ENCODE measurements at places on chromosomes 5 and 9.

- DNase-seq = no peak
These were observed 7.3 kb downstream of the UBTD2 start for GRCh38 chr5:172276214-172276613.

DNA sequence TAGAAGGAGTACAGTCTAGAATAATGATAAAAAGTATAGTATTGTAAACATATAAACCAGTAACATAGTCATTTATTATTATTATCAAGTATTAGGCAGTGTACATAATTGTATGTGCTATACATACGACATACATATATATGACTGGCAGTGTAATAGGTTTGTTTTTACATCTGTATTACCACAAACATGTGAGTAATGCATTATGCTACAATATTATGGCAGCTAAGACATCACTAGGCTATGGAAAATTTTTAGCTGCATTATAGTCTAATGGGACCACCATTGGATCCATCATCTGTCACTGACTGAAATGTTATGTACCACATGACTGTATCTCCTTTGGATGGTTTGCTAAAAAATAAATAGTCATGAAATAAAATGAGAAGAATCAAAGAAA is 530.0 kb downstream of the PRR16 start:
- DNase-seq = no peak

GRCh38 chr5:159515909-159516415 is 185.7 kb upstream of the IL12B start:
- peak; percentile 40 for DNase-seq

- peak; percentile 2 for DNase-seq
These were observed 511.5 kb downstream of the FOXD4L5 start for GRCh38 chr9:64773491-64773931.

- DNase-seq = no peak
These were observed 14.2 kb upstream of the AGGF1 start for GRCh38 chr5:77015938-77016569.

DNA sequence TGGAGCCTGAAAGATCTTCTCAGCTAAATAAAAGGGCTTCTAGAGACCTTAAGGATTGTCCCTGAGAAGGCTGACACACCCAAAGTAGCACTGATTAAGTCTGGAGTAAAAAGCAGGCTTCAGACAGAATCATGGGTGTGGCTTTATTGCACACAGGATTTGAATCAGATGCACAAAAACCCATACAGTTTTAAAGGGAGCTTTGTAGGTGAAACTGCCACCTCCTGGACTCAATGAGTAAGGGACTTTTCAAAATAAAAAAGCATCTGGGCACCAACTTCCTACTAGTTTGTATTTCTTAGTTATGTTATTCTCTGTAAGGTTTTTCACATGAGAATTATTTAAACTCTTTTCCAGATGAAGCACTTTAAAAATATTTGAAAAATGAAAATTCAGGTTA is 129.4 kb downstream of the EDIL3 start:
- no peak for DNase-seq

DNA sequence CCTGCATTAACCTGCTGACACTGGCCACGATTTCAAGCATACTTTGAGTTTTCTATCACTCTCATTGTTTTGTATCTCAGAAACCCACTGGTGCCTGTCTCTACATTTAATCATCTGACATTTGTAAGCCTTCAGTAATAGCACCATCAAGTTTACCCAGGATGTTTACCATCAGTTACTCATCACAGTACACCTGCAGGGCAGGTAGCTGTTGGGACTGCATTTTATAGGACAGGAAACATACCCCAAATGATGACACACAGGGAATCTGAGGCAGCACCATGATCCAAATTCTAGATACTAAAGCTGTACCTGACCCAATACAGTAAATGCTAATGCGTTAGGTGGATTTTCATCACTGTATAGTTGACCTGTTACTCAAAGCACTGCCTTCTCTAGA is 114.2 kb downstream of the FEM1C start:
- no peak for DNase-seq

DNA sequence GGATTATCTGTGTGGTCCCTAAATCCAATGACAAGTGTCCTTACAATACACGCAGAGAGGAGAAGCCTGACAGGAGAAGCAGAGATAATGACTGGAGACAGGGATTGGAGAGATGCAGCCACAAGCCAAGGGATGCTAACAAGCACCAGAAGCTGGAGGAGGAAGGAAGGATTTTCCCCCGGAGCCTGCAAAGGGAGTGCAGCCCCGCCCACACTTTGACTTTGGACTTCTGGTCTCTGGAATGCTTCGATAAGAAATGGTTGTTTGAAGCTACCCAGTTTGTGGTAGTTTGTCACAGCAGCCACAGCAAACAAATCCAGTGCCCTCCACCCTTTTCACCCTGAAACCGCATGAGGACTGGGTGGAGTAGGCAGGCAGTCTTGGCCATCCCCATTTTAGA is 77.2 kb upstream of the BOD1 start:
- no peak for DNase-seq

DNA sequence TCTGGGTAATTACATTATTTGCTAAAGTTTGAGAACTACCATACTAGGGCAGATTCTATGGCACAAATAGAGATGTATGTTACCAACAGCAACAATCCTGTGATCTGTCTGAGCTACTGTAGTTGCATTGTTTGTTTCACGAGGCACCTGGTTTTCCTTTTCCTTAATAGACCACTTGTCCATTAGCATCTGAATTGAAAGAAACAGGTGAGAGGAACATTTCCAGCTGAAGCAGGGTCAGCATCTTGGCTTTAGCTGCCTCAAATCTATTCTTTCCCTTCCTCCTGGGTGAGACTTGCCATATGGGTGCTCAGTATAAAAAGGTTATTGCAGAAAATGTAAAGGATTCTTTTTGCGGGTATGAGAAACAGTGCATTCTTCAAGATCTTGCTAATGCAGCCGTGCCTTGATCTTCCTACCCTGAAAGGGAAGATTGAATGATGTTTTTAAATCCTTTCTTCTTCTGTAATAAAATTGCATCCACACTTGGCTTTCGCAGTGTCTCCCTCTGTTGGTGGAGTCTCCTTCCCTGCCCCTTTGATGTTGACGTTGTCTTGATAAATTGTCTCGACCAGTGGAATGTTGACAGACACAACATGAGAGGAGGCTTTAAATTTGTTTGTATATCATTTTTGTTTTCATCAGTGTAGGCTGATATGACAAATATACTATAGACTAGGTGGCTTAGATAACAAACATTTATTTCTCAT is 118.0 kb upstream of the BRINP1 start:
- no peak for DNase-seq

DNA sequence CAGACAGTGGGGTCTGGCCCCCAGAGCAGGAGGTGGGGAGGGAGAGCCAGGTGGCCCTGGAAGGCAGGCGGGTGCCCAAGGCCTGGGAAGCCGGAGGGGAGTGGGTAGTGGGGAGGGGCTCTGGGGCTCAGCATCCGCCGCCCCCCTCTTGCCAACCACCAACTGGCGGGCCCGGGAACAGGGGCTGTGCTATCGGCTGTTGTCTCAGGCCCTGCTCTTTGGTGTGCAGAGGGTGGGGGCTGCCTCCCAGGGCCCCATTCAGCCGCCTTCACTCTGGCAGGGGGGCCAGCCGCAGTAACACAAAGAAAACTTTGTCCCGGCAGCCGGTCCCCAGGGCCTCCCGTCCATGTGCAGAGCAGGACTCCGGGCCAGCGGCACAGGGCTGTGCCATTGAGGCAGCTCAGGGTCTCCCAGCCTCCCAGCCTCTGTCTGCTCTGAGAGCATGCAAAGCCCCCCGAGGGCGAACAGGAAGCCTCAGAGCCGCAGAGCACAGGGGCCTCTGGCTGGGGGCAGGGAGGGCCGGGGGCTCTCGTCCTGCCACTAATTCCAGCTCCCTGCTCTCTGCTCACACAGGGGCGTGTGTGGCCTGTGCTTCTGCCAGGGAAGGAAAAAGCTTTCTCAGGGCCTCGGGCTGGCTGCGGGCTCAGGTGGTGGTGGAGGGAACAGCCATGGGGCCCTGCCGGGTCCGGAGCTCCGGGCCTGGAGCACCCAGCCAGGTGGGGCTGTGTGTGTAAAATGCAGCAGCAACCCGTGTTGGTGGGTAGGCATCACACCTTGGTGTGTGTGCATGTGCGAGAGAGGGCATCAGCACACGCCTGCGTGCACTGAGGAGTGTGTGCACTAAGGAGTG is 54.2 kb upstream of the NOTCH1 start:
- no peak for DNase-seq

DNA sequence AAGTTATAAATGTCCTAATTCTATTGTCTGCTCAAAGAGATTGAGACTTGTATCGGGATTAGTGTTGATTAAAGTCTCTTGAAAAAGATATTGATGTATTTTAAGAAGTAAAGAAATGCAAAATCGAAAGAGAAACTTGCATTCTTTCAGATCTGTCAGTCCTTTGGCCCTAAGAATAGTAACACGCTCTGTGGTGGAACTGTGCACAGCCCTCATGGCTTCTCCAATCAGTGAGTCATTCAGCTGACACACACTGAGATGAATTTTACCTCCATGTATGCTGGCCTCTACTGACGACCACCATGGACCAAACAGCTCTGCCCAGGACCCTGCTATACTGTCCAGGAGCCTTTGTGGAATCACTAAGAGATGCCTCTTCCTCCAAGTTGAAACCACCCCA is 232.4 kb downstream of the ESM1 start:
- DNase-seq = no peak

GRCh38 chr5:45609661-45610060 is 86.5 kb downstream of the HCN1 start:
- DNase-seq = no peak

- no peak for DNase-seq
These were observed 86.9 kb downstream of the MVB12B start for GRCh38 chr9:126413391-126414068.

GRCh38 chr9:109416135-109416706 is 81.9 kb downstream of the PTPN3 start:
- DNase-seq = no peak

DNA sequence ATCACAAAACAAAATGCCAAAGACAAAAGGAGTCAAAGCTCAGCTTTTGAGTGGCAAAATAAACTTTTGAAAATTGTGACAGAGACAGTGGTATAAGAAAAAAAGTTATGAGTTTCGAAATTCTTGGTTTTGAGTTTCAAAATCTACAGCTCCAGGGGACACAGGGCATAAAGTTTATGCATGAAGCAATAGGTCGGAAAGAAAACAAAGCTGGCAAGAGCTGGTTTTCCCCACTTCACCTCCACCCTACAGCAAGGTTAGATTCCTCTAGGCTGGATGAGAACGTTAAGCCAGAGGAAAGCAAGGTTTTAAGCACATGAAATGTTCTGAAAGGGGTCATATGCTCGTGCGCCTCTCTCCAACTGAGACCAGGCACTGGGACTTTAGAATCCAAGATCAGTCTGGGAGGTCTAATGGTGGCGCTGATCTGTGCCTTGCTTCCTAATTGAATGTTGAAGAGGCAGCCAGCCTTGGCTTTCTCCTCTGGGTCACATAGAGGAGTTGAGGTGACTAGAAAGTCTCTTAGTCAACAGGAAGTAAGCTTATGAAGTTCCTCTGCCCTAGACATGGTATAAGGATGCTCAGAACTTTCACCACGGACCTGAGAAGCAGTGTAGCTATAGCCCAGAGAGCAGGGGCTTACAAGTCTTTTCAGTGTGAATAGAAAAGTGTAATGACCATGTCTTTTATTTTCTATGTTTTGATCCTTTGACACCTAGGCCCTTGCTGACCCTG is 167.7 kb upstream of the DMAC1 start:
- no peak for DNase-seq

GRCh38 chr5:112737070-112737462 is 619 bp upstream of the APC start:
- DNase-seq = no peak

- DNase-seq = no peak
These were observed 2.2 kb upstream of the CEL start for GRCh38 chr9:133059623-133060022.

DNA sequence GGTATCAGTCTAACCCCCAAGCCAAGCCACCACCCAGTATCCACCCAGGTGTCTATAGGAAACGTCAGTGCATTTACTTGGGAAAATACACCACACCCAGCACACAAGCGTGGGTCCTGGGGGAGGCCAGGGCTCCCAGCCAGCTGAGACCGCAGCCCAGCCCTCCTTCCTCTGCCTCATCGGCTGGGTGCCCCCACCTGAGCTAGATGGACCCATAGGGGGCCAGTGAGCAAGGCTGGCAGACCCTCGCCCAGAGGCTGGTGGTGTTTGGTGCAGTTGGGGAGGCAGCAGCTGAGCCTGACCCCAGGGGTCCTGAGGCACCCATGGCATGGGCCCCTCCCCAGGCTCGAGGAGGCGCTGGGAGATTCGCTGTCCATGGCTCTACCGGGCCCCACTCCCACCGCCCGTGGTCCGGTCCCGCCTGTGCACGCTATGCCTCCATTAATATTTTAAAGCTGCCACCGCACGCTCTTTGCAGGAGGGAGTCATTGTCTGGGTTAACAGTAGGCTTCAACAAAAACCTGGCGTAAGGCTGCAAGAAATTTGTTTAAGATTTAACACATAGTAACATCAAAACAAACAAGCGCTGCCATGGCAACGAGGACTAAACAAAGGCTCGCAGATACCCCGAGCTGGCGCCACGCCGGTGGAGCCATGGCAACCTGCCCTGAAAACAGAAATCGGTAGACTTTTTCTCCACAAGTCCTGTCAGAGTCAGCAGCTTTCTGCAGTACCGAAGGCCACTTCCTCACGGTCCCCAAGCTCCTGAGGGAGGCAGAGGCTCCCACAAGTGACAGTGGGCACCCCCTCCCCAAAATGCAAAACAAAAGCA is 20.6 kb downstream of the TPPP start:
- DNase-seq = peak; percentile 35

DNA sequence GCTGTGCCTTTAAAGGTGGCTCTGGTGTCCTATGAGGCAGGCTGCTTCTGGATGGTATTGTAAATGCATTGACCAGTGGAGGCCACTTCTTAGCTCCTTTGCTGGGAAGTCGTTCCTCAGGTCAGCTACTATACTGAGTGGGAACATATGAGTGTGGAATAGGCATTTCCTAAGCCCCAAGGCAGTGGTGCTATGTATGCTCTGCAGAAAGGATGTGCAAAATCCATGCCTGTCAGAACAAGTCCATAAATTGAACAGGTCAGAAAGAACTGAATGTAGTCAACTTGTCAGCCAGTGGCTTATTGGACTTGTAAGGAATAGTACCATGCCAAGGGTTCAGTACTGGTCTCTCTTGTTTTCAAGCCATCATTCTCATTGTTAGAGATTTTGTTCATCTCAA is 216.4 kb downstream of the CDH10 start:
- no peak for DNase-seq

GRCh38 chr9:92618633-92619225 is 51.2 kb downstream of the IPPK start:
- no peak for DNase-seq

GRCh38 chr5:93569300-93570160 is 11.5 kb downstream of the NR2F1-AS1 start:
- no peak for DNase-seq

- no peak for DNase-seq
These were observed 812 bp downstream of the CETN3 start for GRCh38 chr5:90408571-90409317.

GRCh38 chr5:76766746-76767145 is 50.8 kb downstream of the F2R start:
- DNase-seq = no peak

GRCh38 chr9:15543047-15543813 is 9.6 kb upstream of the CCDC171 start:
- no peak for DNase-seq

DNA sequence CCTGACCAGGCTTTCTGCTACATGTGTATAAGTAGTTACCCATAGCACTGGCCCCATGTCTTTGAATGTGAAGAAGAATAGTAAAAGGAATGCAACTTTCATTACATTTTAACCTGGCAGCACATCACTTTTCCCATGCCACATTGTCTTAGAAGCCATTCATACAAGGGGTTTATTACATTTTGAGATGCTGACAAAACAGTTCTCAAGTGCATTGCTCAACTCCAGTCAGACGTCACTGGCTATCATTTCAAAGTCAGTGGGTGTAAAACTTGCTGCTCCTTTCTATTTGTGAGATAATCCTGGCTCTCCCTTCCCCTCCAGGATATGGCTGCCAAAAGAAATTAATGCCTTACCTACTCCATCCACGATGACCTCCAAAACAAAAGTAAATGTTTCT is 97.0 kb upstream of the VCAN start:
- no peak for DNase-seq
